CD4-positive, alpha-beta T cell treated with Interleukin-6 at 100 ng/mL for 8 hours (primary cell): ENCODE measurements at places on chromosomes 2 and 18.

DNA sequence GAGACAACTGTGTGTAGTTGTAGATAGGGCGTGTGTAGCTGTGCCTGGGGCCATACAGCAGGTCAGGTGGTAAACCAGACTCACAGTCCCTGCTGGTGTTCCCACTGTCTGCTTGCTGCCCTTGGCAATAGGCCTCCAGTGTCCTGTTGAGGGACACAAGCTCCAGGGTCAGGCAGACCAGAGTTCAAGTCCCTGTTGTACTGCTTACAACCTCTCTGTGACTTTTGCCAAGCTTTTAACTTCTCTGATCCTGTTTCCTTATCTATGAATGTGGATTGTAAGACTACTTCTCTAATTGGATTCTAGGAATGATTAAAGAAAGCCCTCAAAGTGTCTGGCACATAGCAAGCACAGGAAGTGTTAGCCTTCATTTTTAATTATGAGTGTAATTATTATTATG lies 68.6 kb downstream of the MERTK start:
- DNase-seq = no peak

DNA sequence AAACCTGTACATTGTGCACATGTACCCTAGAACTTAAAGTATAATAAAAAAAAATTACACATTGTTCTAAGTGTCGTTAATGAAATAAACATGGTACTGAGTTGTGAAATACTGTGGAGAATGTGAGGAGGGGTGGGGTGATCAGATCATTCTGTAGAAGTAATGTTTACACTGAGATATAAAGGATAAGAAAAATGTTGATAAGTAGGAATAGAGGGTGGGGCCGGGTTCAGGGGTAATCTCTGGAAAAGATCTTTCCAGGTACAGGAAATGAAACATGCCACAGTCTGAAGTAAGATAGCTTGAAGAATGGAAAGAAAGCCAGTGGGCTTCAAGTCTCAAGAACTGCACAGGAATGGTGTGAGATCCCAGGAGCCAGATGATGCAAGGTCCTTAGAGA lies 1482.4 kb downstream of the LRP1B start:
- DNase-seq = no peak

DNA sequence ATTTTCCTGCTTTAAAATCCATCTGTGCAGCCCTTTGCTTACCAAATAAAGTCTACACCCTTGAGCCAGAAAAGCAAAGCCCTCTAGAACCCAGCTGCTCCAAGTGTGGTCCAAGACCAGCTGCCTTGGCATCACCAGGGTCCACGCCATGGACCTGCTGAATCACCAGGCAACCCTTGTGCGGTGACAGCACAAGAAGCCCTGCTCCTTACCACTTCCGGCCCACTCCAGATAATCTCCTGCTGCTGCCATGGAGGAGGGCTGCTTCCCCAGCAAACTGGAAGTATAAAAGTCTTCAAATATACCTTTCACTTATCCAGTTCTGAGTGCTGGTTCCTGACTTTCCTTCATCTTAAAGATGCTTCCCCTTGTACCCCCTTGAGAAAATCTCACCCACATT lies 106.0 kb upstream of the PKDCC start:
- DNase-seq = no peak

GRCh38 chr2:73373344-73373743 lies 12.3 kb upstream of the ALMS1 start:
- no peak for DNase-seq

DNA sequence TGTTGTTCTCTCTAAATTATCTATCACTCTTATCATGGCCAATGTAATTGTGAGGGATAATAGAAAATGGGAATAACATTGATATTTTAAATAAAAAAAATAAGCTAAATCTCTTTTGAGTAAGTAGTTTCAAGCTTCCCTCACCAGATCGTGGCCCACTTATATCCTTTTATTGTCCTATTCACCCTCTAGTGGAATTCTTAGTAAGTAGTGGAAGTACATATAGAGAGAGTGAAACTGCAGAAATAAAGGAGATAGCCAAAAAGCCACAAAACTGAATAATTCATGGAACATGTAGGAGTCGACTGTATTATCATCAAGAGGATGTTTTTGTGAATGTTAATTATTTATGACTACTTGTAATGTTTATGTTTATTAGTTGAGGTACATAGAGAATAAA lies 66.1 kb upstream of the DTNA start:
- DNase-seq = no peak

GRCh38 chr18:52716973-52717372 lies 377.0 kb downstream of the DCC start:
- no peak for DNase-seq

GRCh38 chr2:84972207-84972783 lies 1.3 kb downstream of the KCMF1 start:
- DNase-seq = no peak

- DNase-seq = no peak
Observed at GRCh38 chr18:26511339-26512071, 36.8 kb downstream of the KCTD1 start.

GRCh38 chr18:74336656-74337055 lies 21.0 kb downstream of the C18orf63 start:
- no peak for DNase-seq
